ENCODE measurements at places on chromosomes 5 and 9.

- DNase-seq, result no peak
These were observed 342.9 kb upstream of the RPS23 start for GRCh38 chr5:82620957-82621600.

DNA sequence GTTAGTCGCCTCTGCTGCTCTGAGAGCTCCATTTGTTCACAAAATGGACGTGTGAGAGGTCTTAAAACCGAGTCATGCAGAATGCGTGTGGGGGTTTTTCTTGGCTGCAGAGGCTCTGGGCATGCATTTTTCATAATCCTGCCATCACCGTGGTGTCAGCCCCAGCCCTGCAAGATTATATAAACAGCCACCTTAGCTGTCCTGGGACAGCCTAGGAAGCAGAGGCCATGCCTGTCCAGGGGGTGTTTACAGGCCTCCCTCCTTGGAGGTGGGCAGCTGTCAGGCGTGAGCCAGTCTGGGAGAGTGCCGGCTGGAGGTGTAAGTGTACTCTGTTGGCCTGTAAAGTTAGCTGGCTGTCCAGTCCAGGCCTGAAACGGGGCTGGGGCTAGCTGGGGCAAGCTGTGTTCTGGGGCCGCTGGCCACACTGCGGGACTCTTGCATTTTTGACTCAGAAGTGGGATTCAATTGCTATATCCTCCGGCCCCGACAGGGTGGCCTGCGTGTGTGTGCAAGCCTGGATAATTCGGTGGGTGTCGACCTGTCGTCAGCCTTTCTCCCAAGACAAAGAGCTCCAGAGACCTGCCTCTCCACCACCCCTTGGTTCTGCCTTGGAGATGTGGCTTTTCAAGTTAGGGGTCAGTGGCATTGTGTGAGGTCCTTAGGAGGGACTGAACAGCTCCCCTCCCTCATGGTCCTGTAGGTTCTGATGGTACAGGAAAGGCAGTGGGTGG lies 2.4 kb downstream of the WNK2 start:
- DNase-seq, result no peak

- DNase-seq, result no peak
These were observed 368.0 kb upstream of the SEMA6A start for GRCh38 chr5:116942622-116943021.

- DNase-seq, result no peak
These were observed 16.8 kb upstream of the ATP6V1G1 start for GRCh38 chr9:114570742-114571141.

- DNase-seq, result no peak
These were observed 40.6 kb upstream of the ZNG1F start for GRCh38 chr9:41229408-41230401.

DNA sequence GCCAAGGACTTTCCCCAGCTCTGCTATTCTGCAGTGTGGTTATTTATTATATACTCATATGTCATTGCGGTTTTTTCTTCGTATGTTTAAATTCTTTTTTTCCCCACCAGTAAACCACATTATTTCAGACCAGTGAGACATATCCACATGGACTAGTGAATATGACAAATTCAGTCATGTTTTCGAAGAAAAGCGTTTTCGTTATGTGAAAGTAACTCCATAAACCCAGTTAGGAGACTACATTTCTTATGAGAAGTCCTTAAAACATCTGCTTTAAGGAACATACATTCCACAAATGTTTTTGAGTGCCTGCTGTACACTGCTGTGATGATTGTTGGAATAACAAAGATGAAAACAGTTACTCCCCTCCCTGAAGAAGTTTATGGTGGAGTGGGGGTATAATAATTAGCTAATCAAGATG lies 591.8 kb upstream of the CLINT1 start:
- DNase-seq, result no peak
